ENCODE measurements at places on chromosomes 13 and 19. TPM values are rescaled to one million over a fixed set of nuclear protein-coding genes. Genes with fewer than 3 reads are reported as not detected.
A peak's percentile ranks its signal among the peaks of the same experiment; 100 is the strongest.

DNA sequence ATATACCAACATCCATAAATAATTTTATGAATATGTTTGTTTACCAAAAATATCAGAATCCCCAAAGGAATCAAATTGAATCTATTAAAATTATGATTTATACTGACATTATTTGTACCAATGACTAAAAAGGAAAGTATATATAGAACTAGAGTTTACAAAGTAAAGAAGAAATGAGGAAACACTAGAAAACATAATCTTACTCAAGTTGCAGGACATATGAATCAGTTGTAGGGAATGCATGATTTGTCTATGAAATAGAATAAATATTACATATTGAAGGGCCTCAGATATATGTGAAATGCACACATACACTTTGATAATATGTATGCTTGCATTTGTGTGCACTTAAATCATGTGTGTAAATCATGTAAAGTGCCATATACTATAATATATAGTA is 1466.4 kb downstream of the EFNB2 start:
- H3K4me3 ChIP-seq: no peak overlapping the region
- no peak overlapping the region for H3K27ac ChIP-seq
- H3K4me1 ChIP-seq: no peaks in the 10 kb centered on the region
- H3K36me3 ChIP-seq: no peaks in the 10 kb centered on the region
- DNase-seq: no peak

DNA sequence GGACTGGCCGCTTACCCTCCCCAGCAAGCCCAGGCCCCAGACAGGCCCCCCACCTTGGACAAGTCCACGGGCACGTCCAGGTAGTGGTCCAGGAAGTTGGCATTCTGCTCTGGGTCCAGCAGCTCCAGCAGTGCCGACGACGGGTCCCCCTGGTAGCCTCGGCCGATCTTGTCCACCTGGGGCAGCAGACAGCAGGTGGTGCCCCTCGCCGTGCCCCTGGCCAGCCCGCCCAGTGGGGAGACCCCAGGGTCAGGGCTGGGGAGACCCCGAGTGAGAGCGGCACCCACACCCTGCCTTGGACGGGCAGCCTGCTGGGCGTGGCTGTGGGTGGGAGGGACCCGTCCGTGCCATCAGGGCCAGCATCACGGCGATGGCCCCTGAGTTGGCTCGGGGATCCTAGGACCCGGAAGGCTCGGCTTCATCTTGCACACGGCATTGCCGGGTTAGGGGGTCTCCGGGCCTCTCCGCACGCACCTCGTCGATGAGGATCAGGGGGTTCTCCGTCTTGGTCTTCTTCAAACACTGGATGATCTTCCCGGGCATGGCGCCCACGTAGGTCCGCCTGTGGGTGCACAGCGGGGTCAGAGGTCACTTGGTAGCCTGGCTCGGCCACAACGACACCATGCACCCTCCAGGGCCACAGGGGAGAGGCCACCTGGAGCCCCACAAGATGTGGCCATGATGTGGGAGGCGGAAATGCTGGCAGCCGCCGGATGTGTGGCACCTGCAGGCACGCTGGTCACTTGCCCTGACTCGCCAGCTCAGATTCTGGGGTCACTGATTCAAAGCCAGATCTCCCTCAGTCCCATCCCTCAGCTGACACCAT is 6.3 kb downstream of the RPL36 start:
- H3K4me3 ChIP-seq: no peak overlapping the region
- H3K4me1 ChIP-seq: peaks cover 28% of the 10 kb centered on the region
- H3K27me3 ChIP-seq: no peaks in the 10 kb centered on the region
- H3K36me3 ChIP-seq: peaks cover 100% of the 10 kb centered on the region

ZNF763 gene
- 2.0 TPM for total RNA-seq

DNA sequence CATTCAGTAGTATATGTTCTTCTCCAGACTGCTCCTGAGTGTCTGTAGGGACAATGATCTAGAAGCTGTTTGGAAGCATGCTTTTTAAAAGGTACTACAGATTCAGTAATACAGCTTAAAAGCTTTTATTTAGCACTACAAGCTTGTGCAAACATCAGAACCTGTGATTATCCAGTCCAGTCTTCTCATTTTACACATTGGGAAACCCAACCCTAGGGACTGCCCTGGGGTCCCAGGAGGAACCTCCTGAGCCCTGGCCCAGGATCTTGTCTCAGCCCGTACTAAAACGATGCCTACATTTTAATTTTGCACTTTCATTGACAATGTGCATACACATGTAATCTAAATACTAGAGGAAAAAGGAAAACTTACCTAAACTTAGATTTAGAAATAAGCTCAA is 12.5 kb downstream of the DOCK9 start:
- no peak overlapping the region for H3K27ac ChIP-seq
- no peaks in the 10 kb centered on the region for H3K36me3 ChIP-seq
- H3K27me3 ChIP-seq: no peaks in the 10 kb centered on the region
- H3K4me1 ChIP-seq: peaks cover 16% of the 10 kb centered on the region

GRCh38 chr13:95533545-95534160 is 18.9 kb upstream of the CLDN10 start:
- no peak overlapping the region for H3K4me3 ChIP-seq
- H3K27me3 ChIP-seq: peaks cover 8% of the 10 kb centered on the region

- no peaks in the 10 kb centered on the region for H3K4me1 ChIP-seq
- no peaks in the 10 kb centered on the region for H3K36me3 ChIP-seq
- H3K27ac ChIP-seq: no peak overlapping the region
- DNase-seq: no peak
- H3K4me3 ChIP-seq: no peak overlapping the region
- no peaks in the 10 kb centered on the region for H3K27me3 ChIP-seq
Observed at GRCh38 chr19:35220315-35220921, 8.1 kb downstream of the FAM187B start.

PLA2G4C gene
- total RNA-seq: 4.0 TPM

KBTBD7 gene
- 5.9 TPM for total RNA-seq

C19orf85 gene
- not detected for total RNA-seq

DNA sequence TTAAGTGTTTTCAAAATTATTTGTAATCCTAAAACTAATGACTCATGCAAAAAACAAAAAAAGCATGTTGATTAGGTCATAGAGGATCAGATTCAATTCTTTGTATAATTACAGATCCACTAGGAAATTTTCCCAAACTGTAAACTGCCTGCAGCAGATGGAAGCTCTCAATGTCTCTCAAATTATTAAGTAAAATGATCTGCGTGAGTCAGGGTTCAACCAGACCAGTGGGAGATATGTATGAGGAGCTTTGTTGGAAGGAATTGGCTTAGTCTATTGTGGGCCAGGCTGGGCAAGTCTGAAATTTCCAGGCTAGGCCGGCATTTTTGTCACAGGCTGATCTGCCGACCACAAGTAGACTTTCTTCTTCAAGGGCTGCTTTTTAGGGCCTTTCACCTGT is 14.4 kb upstream of the SACS start:
- H3K27ac ChIP-seq: no peak overlapping the region
- H3K27me3 ChIP-seq: no peaks in the 10 kb centered on the region
- no peaks in the 10 kb centered on the region for H3K36me3 ChIP-seq
- no peak for DNase-seq
- no peak overlapping the region for H3K4me3 ChIP-seq

DNA sequence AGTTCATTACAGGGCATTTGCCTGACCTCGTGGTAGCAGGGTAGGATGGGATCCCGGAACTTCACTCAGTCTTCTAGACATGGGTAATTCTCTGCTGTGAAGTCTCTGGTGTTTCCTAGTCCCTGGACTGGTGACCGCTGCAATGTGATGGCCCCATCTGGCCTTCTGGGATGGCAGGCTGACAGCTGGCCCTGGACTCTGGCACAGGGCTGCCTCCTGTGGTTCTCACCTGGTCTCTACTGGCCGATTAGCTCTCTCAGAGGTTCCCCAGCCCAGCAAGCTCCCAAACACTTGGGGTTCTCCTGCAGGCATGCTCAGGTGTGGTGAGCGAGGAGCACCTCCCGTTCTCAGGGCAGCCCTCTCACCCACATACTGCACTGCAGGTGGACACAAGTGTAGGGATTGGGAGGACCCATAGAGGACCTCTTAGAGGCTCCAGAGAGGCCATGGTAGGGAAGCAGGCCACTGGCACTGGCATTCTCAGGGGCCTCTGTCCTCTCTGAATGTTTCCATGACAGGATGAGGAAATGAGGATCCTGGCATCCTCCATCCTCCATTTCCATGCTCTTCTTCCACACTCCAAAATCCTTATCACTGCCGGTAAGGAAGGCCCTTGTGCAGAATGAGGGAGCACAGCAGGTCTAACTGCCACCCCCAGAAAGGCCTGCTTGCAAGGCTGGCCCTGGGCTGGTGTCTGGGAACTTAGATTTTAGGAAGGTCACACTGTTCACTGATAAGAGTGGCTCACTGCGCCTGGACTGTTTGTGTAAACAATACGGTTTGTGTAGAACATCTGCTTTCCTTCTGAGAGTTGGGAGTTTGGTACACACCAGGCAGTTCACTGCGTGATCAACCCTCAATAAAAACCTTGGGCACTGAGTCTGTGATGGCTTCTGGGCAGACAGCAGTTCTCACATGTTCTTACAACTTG is 31.5 kb upstream of the FARP1 start:
- H3K4me3 ChIP-seq: no peak overlapping the region
- no peaks in the 10 kb centered on the region for H3K36me3 ChIP-seq
- no peaks in the 10 kb centered on the region for H3K27me3 ChIP-seq
- no peaks in the 10 kb centered on the region for H3K4me1 ChIP-seq
- DNase-seq: no peak

- H3K27ac ChIP-seq: no peak overlapping the region
- no peak for DNase-seq
- H3K4me3 ChIP-seq: no peak overlapping the region
Observed at GRCh38 chr13:91879360-91879759, 480.9 kb downstream of the GPC5 start.

DNA sequence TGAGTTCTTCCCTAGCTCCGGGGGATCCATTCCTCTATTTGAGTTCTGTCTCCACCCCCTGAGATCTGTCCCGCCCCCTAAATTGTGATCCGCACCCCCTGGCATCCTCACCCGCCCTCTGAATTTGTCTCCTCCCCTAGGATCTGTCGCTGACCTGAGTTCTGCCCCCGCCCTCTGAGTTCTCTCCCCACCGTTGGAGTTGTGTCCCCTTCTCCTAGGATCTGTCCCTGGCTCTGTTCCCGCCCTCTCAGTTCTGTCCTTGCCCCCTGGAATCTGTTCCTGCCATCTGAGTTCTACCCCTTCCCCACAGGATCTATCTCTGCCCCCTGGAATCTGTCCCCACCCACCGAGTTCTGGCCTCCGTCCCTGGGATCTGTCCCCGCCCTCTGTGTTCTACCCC is 1.0 kb upstream of the SLC17A7 start:
- peak overlapping the region; percentile 90 for H3K27ac ChIP-seq
- H3K4me3 ChIP-seq: peak overlapping the region; percentile 88
- no peaks in the 10 kb centered on the region for H3K36me3 ChIP-seq
- H3K4me1 ChIP-seq: peaks cover 18% of the 10 kb centered on the region

TTC9B gene
- total RNA-seq: not detected

ZNF416 gene
- total RNA-seq: 1.6 TPM

All from esophagus squamous epithelium (tissue), 5 donors.